ENCODE measurements at places on chromosomes 6 and 20.

- no peak for DNase-seq
Measured at GRCh38 chr6:73832313-73832712, 136.3 kb downstream of the CD109 start.

DNA sequence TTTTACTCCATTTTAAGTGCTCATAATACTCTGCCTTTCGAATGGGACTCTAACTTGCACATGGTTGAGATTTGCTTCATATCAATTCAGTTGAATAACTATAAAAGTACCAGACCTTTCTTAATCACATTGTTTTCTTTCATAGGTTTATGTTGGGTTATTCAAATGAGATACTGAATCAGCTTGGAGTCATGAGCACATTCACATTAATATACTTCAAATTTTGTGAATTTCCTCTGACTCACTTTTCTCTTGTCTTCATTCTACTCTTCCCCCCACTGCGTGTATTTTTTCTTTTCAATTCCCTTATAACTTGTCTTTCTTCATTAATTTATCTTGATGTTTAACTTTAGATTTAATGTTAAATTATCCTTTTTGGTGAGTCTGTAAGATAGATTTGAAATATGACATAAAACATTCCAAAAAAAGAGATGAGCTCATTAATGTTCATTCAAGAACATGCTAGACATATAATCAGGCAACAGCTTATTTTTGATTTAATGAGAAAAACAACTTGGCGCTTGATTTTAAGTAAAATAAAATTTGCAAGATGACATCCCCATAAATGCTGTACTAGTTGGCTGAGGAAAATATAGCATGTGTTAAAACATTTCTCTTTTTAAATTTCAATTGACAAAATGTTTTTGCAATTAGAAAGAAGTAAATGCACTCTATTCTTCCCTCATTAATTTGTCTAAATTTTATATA is 736.0 kb downstream of the CD109 start:
- no peak for DNase-seq

- no peak for DNase-seq
Measured at GRCh38 chr6:50097966-50098640, 48.4 kb upstream of the DEFB112 start.

DNA sequence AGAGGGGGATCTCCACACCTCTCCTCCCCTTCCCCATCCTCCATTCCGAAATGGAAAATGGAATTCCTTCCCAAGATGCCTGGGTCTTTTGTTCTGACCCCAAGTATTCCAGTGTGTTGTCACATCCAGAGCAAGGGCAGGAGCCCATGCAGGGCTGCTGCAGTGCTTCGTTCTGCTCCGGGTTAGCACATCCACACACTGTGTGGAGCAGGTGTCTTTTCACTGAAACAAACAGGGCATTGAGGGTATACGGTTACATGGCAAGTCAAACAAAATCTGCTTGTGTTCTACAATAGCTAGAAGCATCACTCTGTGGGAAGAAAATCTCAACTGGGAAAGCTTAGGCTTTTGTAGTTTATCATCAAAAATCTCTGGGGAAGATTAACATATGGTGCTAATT is 56.9 kb downstream of the LYRM2 start:
- DNase-seq: no peak

DNA sequence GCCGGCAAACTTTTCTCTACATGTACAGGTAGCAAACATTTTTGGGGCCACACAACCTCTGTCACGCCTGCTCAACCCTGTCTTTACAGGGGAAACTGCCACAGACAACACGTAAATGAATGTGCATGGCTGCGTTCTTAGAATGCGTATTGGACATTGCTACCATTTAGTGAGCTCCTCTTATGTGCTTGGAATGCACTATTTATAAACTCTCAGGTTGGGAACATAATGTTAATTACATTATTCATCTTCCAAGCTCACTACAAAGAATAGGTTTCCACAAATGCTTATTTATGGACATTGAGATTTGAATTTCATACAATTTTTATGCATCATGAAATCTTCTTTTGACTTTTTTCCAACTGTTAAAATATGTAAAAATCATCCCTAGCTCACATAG is 92.0 kb upstream of the RPS6KA2 start:
- no peak for DNase-seq

- no peak for DNase-seq
Measured at GRCh38 chr6:37872373-37872745, 52.8 kb downstream of the ZFAND3 start.

DNA sequence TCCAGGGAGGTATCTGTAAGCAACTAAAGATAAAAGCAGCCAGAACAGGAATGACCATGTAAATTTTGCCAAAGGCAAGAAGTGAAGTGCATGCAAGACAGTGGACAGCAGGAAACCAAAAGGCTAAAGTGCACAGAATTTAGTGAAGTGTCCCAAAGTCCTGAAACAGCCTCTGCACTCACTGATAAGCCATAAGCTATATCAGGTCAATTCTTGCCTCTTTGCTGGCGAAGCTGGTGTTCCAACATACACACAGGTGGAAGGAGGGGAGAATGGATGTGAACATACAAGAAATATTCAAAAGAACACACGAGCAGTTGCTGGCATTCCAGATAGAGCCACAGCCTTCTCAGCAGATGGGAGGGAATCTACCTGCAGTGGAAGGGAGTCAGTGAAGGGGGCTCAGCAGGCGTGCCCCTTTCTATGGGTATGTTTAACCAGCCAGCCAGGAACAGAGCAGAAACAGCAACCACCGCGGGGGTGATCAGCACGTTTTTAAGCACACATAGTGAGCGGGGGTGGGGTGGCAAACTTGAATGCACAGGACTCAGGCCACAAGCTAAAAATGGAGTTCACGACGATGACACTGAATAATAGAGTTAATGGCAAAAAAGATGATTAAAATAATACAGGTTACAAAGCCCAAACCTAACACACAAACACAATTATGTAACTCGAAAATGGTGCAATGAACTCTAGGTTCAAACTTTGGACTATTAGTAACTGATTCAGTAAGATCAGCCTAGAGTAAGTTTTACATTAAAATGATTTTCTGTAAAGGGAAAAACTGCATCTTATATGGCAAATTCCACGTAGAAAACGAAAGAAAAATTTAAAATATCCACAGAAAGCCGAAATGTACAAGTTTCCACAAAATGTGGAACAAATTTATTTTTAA is 1.2 kb downstream of the ECI2 start:
- DNase-seq: peak; percentile 18

DNA sequence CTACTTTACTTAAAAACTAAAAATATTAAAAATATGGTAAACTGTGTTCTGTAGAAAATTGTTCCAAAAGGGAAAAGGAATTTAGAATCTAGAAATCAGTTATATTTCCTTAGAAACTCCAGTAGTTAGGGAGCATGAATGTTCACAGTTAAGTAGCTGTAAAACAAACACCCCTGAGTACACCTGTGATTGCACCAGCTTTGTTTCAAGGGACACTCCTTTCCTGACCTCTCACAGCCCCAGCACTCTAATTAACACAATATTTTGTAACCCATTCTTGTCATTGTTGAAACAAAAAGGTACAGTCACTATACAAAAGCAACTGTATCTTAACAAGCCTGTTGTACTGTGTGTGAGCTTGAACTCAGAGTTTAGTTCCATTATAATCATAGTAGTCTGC is 72.3 kb downstream of the NCOA7 start:
- no peak for DNase-seq

DNA sequence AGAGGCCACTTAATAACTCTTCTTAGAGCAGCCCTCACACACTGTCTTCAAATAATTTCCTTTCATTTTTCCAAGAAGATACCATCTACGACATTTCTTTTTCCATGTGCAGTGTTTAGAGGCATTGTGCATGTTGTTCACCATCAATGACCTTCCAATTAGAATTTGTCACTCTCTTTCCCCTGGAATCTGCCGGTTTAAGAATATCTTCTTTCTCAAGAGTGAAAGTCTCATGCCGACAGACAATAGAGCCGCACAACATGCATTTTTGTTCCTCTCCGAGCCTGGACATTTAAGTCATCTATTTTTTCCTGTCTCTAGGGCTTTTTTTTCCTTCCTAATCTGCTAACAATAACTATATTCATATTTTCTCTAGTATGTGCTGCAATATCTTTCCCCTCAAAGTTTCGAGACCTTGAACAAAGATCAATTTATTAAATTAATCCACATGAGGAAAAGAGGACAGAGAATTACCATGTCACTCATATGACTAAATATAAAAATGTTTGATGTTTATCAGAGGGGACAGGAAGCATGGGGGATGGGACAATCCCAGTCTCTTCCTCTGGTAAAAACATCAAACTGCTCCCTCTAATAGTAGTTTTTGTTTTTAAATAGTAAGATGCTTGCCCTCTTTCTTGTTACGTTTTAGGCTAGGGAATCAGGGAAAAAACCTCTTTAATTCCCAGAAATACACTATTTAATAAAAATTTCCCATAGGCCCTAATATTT is 893.4 kb downstream of the C6orf118 start:
- no peak for DNase-seq

- no peak for DNase-seq
Measured at GRCh38 chr20:46139908-46140482, 21.9 kb downstream of the CD40 start.

- no peak for DNase-seq
Measured at GRCh38 chr6:1657771-1658165, 48.1 kb downstream of the FOXC1 start.

DNA sequence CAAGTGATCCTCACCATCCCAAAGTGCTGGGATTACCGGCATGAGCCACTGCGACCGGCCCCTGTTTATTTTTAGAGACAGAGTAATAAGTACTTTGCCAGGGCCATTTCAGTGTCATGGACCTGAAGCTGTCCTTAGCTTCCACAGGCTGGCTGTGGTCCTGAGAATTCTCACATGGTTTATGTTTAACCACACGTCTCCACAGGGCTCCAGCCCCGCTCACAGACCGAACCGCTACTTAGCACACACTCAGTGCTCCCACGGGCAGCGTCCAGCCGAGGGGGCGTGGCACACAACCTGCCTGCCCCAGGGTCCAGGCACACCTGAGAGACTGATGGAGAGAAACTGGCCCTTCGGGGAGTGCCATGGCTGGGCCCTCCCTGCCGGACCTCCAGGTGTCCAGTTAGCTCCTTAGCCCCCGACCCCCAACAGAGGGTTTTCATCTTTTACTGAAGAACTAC is 11.7 kb downstream of the ACSS1 start:
- no peak for DNase-seq

- no peak for DNase-seq
Measured at GRCh38 chr6:161169035-161169434, 104.8 kb downstream of the AGPAT4 start.

GRCh38 chr6:169647637-169648036 is 54.2 kb downstream of the WDR27 start:
- no peak for DNase-seq

- DNase-seq: no peak
Measured at GRCh38 chr6:39498096-39498495, 175.6 kb upstream of the KCNK16 start.

DNA sequence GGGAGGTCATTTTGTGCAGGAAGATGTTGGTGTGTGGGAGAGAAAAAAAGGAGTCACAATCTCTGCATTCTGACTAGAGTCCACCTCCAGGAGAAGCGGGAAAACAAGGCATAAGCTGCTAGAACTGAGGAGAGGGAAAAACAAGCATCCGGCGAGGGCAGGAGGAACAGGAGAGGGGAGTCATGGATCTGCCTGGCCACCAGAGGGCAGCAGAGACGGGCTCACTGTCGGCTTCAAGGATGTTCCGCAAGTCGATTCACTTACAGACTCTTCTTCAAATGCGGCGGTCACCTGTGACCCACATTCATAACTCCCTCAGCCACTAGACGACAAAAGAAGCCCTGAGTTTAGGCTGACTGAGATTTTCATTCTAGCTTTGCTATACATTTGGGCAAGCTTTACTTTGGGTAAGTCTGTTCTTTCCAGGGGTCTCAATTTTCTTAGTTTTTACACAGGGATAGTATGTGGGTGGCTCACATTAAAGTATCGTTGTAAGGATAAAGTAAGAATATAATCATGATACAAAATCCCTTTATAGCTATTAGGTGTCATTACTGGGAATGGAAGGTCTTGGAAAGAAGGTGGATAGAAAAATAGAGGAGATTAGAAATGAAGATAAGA is 6.6 kb upstream of the BTNL2 start:
- peak; percentile 67 for DNase-seq

GRCh38 chr6:14734416-14735340 is 511.2 kb upstream of the JARID2 start:
- DNase-seq: peak; percentile 65

DNA sequence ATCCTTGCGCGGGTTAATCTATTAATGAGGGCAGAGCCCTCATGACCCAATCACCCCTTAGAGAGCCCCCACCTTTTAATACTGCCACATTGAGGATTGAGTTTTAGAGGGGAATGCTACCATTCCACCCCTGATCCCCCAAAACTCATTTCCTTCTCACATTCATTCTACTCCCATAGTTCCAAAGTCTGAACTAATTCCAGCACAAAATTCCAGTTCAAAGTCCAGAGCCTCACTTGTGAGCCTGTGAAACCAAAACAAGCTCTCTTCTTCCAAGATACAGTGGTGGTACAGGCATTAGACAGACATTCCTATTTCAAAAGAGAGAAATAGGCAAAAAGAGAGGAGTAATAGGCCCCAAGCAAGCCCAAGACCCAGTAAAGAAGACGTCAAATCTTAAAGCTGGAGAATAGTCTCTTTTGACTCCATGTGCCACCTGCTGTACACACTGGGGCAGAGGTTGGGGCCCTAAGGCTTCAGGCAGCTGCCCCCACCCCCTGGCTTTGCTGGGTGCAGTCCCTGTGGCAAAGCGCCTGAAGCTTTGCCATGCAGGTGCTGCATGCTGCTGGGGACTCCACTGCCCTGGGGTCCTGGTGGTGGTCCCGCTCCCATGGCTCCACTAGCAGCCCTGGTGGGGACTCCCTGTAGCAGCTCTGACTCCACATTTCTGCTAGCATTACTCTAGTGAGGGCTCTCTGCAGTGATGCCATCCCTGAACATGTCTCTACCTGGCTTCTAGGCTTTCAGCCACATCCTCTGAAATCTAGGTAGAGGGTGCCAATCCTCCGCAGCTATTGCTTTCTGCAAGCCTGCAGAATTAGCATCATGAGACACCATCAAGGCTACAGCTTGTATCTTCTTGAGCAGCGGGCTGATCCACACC is 41.3 kb downstream of the RSPH3 start:
- no peak for DNase-seq

- DNase-seq: no peak
Measured at GRCh38 chr6:44731485-44732095, 344.1 kb downstream of the CDC5L start.

- DNase-seq: no peak
Measured at GRCh38 chr6:167966540-167966905, 30.9 kb upstream of the KIF25 start.

GRCh38 chr20:10551732-10552724 is 116.9 kb downstream of the SLX4IP start:
- peak; percentile 29 for DNase-seq

GRCh38 chr6:33699131-33699530 is 12.4 kb downstream of the UQCC2 start:
- DNase-seq: no peak
